ENCODE measurements at places on chromosomes 1 and 21.
A peak's percentile ranks its signal among the peaks of the same experiment; 100 is the strongest.

DNA sequence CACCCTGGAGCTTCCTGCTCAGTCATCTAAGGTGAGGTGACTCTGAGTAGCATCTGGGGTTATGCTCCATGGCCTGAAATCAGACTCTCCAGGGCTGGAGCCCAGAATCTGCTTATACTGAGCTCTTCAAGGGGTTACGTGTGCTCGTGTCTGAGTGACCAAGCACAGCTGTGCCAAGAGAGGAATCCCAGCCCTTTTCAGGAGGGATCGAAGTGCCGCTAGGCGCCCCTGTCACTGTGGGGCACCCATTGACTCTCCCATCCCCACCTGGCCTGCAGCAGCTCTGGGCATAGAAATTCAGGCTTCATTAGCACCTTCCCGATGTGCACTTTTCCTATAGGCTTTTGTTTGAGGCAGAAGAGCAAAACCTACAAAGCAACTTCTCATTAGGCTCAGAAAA, 13.8 kb downstream of the VASH2 start:
- DNase-seq: no peak

DNA sequence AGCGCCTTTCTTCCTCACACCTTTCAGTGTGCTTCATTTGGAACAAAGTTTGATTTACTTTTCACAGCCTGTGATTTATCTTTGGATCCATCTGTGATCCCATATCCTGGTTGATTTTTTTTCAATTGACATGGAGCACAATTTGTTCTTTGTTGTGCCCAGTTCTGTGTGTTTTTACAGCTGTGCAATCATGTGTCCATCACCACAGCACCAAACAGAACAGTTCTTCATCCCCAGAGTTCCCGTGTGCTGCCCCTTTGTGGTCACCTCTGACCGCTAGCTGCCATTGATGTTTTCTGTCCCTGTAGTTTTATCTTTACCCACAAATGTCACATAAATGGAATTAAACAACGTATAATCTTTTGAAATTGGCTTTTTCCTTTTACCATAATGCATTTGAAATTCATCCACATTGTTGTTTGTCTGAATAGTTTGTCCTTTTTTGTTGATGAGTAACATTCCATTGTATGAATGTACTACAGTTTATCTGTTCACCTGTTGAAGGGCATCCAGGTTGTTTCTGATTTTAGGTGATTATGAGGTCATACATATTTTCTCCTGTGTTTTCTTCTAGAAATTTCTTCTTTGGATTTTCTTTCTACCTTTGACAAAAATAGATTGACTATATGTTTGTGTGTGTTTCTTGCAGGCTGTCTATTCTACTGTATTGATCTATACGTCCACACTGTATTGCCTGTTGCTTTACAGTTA, 17.4 kb downstream of the MIGA1 start:
- no peak for DNase-seq

- peak; percentile 9 for DNase-seq
These were observed 440.9 kb upstream of the ZRANB2 start for GRCh38 chr1:71521655-71522264.

GRCh38 chr21:40278345-40278744, 411.1 kb downstream of the PCP4 start:
- DNase-seq: no peak

- DNase-seq: no peak
These were observed 96.8 kb upstream of the BMP8A start for GRCh38 chr1:39394598-39394997.

DNA sequence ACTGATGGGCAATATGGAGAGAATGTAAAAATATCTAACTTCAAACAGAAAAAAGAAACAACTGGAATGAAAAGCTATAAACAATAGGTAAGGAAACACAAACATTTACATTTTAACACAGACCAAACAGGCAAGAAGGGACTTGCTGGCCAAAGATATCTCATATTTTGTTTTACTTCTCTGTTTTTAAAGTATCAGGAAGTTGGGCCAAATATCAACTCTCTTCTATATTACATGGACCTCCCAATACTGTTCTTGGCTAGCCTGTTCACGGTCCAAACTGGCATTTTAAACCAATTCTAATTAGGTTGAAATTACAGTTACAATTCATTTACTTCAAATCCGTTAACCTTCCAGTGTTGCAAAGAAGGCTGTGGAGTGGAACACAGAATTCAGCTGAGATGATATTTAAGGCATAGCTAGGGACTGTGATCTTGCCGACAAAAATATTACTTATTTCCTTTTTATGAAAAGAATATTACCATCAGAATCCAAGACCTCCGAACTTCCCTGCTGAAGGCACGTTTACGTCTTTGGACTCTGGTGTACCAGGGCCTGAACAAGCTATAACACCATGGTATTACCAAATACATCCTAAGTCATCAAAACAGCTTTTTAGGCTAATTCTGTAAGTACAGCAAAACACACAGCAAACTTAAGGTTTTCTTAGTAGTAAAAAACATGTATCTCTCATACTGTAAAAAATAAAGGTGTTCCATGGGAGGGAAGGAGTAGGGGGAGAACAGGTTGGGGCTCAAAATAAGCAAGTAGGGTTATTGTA, 165.4 kb downstream of the RUNX1 start:
- no peak for DNase-seq

- no peak for DNase-seq
These were observed 154.9 kb upstream of the GREM2 start for GRCh38 chr1:240766831-240767230.

DNA sequence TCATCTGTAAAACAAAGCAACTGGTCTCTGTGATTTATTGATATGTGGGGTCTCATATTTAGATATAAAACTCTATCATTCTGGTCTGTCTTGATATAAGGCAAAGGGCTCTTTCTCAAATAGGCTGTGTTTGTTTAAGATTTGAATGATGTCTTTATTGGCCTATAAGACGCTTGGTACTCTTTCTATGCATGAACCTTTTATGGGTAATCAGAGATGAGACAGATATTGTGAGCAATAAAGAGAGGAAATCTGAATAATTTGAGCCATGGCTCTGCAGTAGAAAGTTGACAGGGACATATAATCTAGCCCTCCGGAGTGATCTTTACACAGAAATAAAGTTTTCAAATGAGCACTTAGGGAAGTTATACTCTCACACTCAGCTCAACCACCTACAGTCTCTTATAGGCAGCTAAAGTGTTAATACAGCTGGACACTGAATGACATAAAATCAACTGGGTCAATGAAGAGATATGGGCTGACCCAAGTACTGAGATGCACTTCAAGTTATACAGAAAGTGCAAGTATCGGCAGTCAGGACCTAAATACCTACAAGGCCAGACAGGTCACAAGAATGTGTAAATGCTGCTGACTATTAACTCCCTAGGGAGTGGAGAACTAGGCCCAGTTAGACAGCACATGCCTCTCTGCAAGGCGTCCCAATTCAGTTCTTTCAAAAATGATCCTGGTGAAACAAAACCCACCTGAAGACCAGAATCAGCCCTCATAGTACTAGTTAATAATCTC, 111.0 kb downstream of the PTPN14 start:
- DNase-seq: no peak

DNA sequence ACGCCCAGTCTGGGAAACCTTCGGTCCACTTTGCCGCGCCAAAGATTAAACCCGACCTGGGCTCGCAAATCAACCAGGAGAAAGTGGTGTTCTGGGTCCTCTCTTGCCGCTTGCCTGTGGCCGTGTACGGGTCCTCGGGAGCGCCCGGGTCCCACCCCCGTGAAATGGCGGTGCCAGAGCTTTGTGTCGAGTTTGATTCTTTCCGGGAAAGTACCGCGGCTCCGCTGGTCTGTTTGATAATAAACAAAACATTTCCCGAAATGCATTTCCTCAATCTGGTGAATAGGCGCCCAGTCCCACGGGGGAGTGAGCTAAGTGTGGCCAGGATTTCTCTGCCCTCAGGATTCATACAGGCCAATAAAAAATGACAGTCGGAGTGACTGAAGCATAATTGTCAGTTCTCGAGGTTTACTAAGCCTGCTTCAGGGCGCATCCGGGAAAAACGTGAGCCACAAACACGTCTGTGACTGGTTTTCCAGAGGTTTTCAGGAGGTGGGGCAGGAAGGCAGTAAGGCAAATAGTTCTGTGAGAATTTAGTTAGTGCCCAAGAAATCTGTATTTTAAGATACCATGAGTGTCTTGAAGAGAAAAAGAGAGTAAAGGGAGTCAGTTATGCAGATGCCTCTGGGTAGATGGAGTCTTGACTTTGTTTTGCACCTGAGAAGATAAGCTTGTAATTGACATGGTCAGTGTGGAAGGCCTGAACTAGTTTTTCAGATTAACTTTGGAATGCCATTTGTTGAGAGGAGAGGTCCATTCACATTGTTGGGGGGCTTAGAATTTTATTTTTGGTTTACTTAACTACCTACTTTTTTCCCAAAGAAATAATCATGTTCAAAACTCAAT, 675 bp downstream of the IFNAR1 start:
- DNase-seq: no peak

GRCh38 chr21:26563856-26564503, 9.1 kb downstream of the CYYR1 start:
- DNase-seq: no peak

GRCh38 chr1:16924919-16925477, 3.3 kb downstream of the CROCC start:
- no peak for DNase-seq

GRCh38 chr1:23779826-23780371, 1.7 kb downstream of the PITHD1 start:
- no peak for DNase-seq

GRCh38 chr1:240001177-240001740, 90.4 kb upstream of the FMN2 start:
- no peak for DNase-seq

GRCh38 chr1:151859891-151860293, 6.4 kb upstream of the THEM5 start:
- DNase-seq: no peak

DNA sequence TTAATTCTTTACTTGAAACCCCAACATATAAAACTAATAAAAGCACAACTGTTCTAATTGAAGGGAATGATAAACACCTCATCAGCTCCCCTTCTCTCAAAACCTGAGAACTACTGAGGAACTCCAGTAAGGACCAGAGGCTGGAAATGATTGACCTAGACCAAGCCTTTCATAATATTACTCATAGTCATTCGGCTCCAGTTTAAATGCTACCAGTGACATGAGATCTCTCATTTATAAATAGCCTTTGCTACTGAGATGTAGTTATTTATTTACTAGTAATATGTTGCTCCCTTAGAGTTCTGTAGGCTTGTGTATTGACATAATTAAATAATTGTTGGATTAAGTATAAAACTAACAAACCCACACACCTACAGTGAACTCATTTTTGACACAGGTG, 209.8 kb upstream of the PRMT6 start:
- DNase-seq: no peak

GRCh38 chr1:66278260-66279021, 255.5 kb upstream of the SGIP1 start:
- no peak for DNase-seq

DNA sequence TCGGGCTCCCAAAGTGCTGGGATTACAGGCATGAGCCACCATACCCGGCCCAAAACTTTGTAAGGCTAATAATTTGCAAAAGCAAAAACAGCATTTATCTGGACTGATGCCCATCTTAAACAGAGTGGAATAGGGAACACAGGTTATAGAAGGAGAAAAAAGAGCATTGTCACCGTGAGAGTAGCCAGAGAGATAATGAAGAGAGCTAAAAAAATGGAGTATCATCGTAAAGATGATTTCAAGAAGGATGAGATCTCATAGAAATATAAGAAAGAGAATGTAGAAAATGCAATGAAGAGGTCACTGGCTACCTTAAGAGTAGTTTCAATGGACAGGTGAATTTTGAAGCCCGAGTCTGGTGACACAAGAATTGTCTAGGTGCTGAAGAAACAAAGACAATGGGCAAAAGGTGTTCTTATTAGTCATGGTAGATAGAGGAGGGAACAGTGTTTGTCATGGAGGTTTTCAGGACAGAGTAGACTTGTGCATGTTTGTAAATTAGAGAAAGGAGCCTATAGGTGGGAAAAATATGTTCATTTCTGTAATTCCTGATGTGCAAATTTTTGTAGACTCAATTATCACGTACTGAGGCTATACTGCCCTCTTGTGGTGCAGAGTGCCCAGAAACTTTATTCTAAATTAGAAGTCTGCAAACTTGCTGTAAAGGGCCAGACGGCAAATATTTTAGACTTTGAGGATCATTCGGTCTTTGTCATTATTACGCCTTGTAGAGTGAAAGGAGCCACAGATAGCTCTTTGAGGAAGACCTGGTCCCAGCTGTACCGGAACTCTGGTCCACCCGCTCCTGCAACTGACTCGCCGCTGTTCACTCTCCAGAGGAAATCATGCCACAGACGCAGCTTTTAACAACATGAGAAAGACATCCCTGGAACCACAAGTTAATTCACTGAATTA, 8.1 kb upstream of the TMEM183A start:
- peak; percentile 45 for DNase-seq

GRCh38 chr1:173304529-173305227, 97.5 kb upstream of the TNFSF4 start:
- DNase-seq: no peak

DNA sequence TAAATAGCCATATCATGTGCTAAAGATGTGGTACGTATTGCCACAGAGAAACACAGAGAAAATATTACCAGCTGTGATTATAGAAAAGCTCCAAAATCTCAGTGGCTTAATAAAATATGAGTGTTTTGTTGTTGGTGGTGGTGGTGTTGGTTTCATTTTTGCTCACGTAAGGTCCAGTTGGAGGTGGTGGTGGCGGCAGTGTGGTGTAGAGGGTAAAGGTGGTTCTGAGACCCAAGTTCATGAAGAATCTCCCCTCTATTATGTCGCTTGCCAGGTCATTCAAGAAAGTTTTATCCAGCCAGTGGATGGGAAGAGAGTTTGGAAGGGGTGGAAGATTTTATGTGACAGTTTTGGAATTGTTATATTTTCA, 217.6 kb upstream of the SAMSN1 start:
- peak; percentile 12 for DNase-seq

GRCh38 chr1:31904339-31905092, 33.7 kb downstream of the PTP4A2 start:
- no peak for DNase-seq

GRCh38 chr1:206143537-206144172, 26.5 kb upstream of the AVPR1B start:
- no peak for DNase-seq

DNA sequence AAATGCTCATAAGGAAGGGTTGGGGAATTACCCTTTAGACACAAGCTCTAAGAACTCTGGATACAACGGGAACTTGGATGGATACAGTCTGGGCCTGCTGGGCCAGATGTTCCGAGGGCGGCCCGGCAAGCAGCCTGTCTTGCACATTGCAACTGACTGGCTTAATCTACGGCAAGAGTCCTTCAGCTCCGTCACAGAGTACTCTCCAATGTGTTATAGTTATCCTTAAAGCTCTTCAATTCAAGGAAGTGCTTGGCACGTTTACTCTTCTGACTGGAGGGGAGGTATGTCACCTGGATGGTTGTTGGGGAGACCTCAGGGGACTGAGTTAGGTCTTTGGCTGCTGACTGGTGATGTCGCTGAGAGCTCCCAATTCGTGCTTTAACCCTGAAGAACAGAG, 1.1 kb upstream of the CFAP141 start:
- no peak for DNase-seq

GRCh38 chr1:116119876-116120275, 8.7 kb downstream of the MAB21L3 start:
- no peak for DNase-seq
